ENCODE measurements at places on chromosomes 2 and 18.

DNA sequence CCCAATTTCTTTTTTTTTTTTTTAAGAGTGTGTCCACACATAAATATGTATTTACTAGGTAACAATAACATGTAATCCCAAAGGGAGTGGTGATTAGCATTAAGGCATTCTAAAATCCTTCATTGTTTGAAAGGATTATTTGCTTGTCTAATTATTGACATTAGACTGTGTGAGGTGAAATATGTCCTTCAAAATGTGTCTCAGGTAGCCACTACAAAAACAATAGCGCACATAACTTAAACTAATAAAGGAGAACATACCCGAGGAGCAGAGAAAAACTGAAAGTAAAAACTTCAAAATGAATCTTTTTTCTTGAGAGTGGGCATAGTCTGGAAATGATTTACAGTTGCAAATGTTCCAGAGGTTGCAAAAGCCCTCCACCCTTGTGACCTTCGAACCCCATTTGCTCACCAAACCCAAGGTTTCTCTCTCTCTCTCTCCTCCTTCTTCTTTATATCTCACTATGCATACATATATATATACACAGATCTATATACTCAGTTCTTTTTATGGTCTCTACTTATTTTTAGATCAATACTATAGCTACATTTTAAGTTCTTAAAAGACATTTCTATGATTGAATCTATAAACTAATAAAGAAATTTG lies 24.4 kb upstream of the FRZB start:
- no peak for DNase-seq

GRCh38 chr2:110979471-110980338 lies 141.0 kb upstream of the BCL2L11 start:
- no peak for DNase-seq

- DNase-seq, result no peak
Measured at GRCh38 chr18:2173486-2173885, 397.8 kb downstream of the METTL4 start.

GRCh38 chr2:43276962-43277391 lies 50.6 kb upstream of the ZFP36L2 start:
- no peak for DNase-seq

- no peak for DNase-seq
Measured at GRCh38 chr18:25310045-25310444, 41.9 kb downstream of the ZNF521 start.

DNA sequence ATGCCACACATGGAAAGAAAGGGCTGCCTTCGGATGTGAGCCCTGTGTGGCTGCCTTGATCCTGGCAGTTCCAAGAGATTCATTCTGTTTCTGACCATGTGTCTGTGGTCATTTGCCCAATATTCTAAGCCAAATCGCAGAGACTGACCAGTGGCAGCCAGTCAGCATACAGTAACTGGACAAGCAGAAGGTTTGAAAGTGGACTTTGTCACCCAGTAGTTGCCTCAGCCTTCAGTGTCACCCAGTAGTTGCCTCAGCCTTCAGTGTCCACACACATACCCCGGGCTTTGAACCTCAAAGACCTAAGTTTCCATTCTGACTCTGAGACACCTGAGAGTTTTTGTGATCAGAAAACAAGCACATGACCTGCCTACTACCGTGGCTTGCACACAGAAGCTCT lies 5.0 kb downstream of the RFX8 start:
- DNase-seq, result no peak

DNA sequence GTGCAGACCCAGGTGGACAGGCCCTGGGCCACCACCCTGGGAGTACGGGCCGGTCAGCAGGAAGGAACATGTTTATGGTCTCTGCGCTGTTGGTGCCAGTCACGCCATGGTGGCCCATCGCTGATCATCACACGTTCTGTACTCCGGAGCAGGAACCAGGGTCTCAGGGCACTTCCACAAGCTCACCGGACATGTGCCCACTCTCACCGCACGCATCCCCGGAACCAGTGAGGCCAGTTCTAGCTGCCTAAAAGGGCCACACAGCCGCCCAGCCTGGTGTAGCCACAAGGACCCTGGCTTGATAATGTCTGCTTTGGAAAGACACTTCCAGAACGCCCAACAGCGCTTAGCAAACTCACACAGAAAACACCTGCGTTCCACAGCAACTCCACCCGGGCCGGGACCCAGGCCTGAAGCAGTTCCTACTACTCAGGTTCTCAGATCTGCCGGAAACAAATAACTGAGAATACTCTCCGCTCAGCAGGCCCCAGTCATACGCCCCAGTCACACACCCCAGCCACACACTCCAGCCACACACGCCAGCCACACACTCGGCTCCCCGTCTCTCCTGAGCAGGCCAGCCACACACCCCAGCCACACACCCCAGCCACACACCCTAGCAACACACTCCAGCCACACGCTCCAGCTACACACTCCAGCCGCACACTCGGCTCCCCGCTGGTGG lies 123.3 kb downstream of the HDAC4 start:
- DNase-seq, result no peak

- DNase-seq, result no peak
Measured at GRCh38 chr2:223828314-223828713, 9.1 kb downstream of the AP1S3 start.

DNA sequence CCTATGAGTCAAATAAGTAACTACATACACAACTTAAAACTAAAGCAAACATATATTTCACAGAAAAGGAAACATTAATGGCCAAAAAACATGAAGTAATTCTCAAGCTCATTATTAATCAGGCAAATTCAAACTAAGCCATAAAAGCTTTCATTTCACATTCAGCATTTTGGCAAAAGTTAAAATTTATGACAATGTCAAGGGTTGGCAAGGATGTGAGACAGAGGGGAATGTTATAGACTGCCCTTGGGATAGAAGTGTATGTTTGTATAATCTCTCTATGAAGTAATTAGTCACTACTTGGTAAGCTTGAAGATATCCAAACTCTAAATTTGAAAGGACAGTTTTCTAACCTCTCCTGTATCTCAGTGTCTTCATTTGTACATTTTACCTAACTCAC lies 539.4 kb downstream of the RIT2 start:
- no peak for DNase-seq

GRCh38 chr18:4639628-4640310 lies 184.7 kb upstream of the DLGAP1 start:
- no peak for DNase-seq

- DNase-seq, result no peak
Measured at GRCh38 chr2:164551519-164551918, 69.8 kb downstream of the GRB14 start.

DNA sequence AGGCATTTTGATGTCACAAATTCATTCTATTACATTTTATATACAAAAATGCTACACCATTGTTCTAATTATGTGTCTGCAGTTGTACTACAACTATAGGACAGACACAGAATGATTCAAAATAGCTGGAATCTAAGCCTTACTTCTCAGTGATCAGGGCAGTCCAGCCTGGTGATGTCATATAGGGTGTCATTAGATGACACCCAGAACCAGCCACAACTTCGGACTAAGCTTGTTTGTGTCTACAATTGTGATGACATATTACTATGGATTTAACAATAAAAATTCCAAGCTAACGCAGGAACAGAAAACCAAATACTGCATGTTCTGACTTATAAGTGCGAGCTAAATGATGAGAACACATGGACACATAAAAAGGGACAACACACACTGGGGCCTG lies 31.0 kb downstream of the M1AP start:
- no peak for DNase-seq

Measured in SIG-M5 (cell line).